ENCODE measurements at places on chromosomes 3 and 15.

GRCh38 chr3:27657871-27658270, 64.3 kb downstream of the EOMES start:
- no peak for DNase-seq

DNA sequence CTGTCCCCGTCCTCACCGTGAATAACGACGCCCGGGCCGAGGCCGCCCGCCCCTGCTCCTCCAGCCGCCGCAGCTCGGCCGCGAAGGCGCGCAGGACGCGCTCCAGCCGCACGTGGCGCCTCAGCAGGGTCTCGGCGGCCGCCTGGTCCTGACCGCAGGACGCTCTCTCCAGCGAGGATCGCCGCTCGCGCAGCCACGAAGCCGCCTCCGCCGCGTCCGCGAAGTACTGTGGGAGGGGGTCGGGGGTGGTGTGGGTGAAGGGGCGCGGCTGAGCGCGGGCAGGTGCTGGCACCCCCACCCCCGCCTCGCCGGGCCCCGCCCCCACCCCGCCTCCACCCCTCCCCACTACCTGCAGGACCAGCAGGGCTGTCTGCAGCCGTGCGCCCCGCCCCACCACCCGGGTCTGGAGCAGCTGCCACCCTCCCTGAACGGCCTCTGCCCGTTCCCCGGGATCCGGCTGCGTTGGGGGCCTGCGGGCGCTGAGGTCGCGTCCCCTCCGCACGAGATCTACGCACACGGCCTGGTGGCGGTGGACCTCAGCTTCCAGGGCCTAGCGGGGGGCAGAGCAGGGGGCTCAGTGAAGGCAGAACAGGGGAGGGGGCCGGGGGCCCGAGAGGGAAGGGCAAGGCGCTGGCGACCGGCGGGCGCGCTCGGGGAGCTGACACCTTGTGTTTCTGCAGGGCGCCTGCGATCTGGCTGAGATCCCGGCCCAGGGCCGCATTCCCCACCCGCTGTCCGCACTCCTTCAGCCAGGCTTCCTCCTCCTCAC, 11.7 kb downstream of the SPTBN5 start:
- DNase-seq, result no peak

DNA sequence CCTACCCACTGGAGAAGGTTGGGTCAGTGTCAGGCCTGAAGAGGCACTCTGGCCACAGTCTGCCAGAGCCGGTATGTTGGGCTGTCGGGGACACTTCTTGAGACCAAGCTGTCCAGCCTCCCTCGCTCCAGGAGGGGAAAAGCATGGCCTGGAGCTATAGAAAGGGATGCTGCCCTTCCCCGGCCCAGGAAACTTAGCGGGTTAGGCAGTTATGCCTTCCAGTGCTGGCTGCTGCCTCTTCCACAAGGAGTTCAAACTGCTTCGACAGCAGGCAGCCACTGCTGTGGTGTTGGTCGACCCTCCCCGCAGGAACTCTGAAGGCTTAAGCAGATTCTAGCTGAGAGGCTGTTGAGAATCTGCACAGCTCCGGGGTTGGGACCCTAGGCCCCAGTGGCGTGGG, 819.4 kb downstream of the DIPK2A start:
- no peak for DNase-seq

DNA sequence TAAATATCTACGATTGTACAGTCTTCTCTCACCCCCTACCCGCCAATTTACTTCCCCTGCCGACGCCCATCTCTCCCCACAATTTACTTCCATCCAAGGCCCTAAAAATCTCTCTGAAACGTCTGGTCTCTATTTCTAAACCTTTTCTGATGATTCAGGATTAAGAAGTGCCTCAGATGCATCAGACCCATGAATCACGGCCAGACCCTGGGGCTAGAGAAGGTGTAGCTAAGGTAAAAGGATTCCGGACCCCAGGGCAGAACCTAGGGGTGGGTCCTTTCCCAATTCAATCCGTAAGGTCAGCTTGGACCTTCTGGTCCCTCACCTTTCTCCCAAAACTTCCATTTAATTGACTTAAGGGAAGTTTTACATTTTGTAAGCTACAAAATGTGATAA, 46.4 kb downstream of the LRIG1 start:
- no peak for DNase-seq

GRCh38 chr3:39433642-39434041, 27.1 kb downstream of the RPSA start:
- DNase-seq, result no peak

DNA sequence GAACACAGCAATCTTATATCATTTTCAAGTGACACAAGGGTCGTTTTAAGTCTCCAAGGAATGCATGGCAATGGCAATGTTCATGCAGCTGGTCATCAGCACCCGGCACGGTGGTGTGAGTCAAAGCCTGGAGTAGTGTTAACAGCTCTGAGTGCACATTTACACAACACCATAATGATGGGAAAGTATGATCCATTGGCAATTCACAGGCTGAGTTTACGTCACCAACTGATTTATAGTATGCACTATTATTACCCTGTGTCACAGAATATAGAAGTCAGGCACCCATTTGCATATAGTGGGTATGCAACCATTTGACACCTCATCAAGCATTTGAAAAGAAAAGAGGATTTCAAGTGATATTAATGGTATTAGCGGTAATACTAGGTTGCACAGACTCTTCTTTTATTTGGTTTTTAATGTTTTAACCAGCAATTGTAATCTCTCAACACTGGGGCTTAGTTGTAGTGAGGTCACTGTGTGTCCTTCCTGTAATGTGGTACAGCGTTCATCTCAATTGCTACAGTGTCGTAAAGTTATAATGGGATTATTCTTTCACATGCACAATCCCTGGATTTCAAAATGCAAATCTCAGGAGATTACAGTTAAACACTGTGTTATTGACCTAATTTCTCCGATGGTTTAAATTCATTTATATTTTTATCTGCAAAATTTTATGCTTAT, 113.8 kb downstream of the C3orf38 start:
- no peak for DNase-seq

GRCh38 chr3:59695860-59696259, 646.0 kb upstream of the CFAP20DC start:
- no peak for DNase-seq

- DNase-seq, result no peak
Observed at GRCh38 chr3:152583963-152584362, 251.0 kb upstream of the P2RY1 start.

DNA sequence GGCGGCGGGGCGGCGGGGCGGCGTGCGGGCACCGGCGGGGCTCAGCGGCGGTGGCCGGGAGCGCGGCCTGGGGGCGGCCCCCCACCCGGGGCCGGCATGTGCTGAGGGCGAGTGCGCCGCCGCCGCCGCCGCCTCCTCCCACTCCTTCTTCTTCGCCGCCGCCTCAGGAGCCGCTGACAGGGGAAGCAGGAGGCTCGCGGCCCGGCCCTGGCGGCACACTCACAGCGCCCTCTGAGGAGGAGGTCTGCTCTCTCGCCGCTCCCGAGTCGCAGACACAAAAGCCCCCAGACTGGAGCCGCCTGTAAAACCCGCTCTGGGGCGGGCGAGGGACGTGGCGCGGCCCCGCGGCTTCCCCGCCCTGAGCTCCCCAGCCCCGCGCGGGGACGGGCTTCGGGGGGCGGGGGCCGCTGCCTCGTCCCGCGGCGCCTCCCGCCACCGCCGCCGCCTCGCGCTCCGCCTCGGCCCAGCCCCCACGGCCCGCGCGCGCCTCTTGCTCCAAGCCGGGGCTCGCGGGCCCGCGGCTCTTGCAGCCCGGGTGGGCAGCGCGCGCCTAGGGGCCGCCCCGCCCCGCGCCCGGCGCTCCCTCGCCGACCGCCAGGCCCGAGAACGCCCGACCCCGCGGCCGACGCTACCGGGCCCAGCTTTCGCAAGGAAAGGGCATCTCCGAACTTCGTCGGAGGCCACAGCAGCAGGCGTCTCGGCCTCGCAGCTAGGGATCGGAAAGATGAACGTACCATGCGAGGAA, at the start of gene PYGO1:
TSS of gene PYGO1 (minus strand) at position 276 of the 745 bp plus-strand sequence. CDS start 462 bp downstream, outside the sequence.
- no peak for DNase-seq

GRCh38 chr15:25812073-25812472, 51.1 kb downstream of the ATP10A start:
- no peak for DNase-seq

- DNase-seq, result no peak
Observed at GRCh38 chr15:93486407-93487117, 397.6 kb upstream of the RGMA start.

GRCh38 chr3:55531321-55531720, 44.2 kb upstream of the WNT5A start:
- DNase-seq, result no peak

DNA sequence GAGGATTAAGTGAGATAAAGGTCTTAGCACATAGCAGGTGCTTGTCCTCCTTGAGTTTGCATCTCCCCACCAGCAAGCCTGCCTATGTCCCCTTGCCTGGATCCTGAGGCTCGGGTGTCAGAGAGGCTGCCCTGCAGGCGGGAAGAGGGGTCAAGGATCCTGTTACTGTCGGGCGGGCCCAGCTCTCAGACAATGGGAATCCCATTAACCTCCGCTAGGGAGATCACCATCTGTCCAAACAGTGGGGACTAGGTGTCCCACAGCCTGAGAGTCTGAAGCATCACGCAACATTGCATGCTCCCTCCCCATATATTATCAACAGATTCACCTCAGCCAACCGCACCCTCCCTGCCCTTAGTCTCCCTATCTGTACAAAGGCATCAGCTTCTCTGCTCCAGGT, 151.4 kb downstream of the FBLN2 start:
- DNase-seq, result no peak

DNA sequence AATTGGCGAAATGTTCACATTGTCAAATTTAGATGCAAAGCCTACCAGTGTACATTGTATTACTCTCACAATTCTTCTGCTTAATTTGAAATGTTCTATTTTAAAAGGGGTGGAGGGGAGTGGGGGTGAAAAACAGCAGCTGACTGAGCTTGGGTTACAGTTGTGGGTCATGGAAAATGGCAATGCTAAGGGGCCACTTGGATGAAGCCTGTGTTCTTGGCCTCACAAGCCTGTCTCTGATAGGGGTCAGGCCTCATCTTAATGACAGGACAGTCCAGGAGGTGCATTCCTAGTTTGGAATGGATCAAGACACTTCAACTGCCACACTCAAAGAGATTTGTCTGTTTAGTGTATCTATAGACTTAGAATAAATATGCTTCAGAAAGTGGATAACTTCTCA, 158.2 kb downstream of the TNIK start:
- DNase-seq, result no peak

DNA sequence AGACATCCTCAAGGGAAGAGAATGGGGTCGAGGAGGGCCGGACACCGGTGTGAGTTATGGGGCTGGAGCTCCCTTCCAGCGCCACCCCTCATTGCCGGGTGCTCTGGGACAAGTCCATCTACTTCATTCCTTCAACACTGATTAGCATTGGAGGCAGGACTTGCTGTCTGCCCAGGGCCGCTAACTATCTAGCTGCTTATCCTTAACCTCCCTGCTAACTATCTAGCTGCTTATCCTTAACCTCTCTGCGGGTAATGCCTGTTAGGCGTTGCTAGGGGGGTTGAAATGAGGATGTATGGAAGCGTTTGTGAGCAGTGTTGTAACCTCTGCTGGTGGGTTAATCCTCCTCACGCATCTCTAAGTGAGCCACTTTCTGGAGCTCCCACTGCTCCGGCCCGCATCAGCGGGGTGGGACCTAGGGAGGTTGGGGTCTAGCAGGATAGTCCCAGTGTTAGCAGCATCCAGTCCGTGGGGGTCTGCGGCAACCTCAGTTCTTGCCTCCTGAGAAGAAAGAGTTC, 10.9 kb upstream of the CHAC1 start:
- DNase-seq, result no peak

Measured in stimulated activated CD4-positive, alpha-beta T cell treated with anti-CD3 and anti-CD28 coated beads, Interleukin-1b, Interleukin-23, amount 100 ng/mL, for 1 hour (primary cell).